Aortic smooth muscle cell (primary cell): ENCODE measurements at places on chromosomes 7 and 10. TPM values are rescaled to one million over a fixed set of nuclear protein-coding genes. Genes with fewer than 3 reads are reported as not detected.

Gene CXCL12
- total RNA-seq: 814 and 1,285 TPM in 2 replicates

Gene ZPBP
- not detected in 2 replicates for total RNA-seq

Gene TRIM74
- total RNA-seq: 0.06 TPM in 1 of 2 replicates, not detected in the other

Gene ZNF37A
- 9.9 and 10.7 TPM in 2 replicates for total RNA-seq

Gene INA
- total RNA-seq: 0.26 and 0.44 TPM in 2 replicates

Gene NKX1-2
- not detected in 2 replicates for total RNA-seq
